Uterus (tissue), 4 donors: ENCODE measurements at places on chromosomes 12 and 14. TPM values are rescaled to one million over a fixed set of nuclear protein-coding genes. Genes with fewer than 3 reads are reported as not detected.

- no peaks in the 10 kb centered on the region for H3K36me3 ChIP-seq
- DNase-seq, result peak; percentile 52
- H3K4me3 ChIP-seq, result peak overlapping the region; percentile 28
- no peak overlapping the region for H3K27ac ChIP-seq
Observed at GRCh38 chr12:132582058-132582420, 28.3 kb downstream of the LRCOL1 start.

DNA sequence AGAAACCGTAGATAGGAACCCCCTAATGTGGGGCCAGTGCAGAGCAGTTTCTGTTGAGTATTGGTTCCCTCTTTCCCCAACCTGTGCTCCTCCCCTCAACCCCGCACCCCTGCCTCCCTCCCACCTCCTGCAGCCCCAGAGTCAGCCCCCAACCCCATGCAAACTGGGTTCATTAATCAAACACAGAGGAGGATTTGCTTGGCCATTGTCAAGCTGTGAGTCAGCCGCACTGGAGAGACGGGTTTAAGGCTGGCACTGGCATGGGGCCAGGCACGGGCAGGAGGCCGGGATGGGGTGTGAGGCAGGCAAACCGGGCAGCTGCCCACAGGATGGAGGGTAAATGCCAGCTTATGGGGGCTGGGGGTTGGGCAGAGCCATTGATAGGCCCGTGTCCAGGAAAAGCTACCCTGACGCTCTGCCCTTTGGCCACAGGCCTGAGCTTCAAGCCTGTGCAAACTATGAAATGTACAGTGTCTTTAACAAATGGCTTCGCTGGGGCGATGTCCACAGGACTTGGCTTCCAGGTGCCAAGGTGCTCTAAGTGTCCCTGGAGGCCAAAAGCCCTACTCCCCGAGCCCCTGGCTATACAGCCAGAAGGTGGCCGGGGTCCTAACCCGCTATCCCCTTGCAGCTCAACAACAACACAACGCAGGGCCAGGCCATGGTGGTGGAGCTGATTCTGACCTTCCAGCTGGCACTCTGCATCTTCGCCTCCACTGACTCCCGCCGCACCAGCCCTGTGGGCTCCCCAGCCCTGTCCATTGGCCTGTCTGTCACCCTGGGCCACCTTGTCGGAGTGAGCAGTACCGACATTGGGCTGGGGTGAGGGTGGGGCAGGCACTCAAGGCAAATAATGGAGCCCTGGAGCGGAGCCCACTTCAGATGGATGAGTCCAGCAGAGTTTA lies 1.4 kb downstream of the AQP5 start:
- peaks cover 8% of the 10 kb centered on the region for H3K27me3 ChIP-seq
- H3K27ac ChIP-seq, result no peak overlapping the region
- no peak overlapping the region for H3K4me3 ChIP-seq
- H3K36me3 ChIP-seq, result no peaks in the 10 kb centered on the region
- no peak for DNase-seq

- no peaks in the 10 kb centered on the region for H3K27me3 ChIP-seq
- DNase-seq, result no peak
- no peak overlapping the region for H3K27ac ChIP-seq
- H3K4me3 ChIP-seq, result no peak overlapping the region
Observed at GRCh38 chr14:56874375-56874774, 64.1 kb upstream of the OTX2 start.

Gene NOP9
- total RNA-seq, result 22.7 TPM

Gene A2ML1
- not detected for total RNA-seq

- no peaks in the 10 kb centered on the region for H3K27me3 ChIP-seq
- H3K4me3 ChIP-seq, result no peak overlapping the region
- no peaks in the 10 kb centered on the region for H3K4me1 ChIP-seq
Observed at GRCh38 chr12:124036657-124037109, 63.7 kb downstream of the ZNF664 start.

GRCh38 chr14:24920265-24921075 lies 129.5 kb downstream of the STXBP6 start:
- no peak for DNase-seq
- no peaks in the 10 kb centered on the region for H3K36me3 ChIP-seq
- no peaks in the 10 kb centered on the region for H3K4me1 ChIP-seq
- no peak overlapping the region for H3K4me3 ChIP-seq
- no peaks in the 10 kb centered on the region for H3K27me3 ChIP-seq
- H3K27ac ChIP-seq, result no peak overlapping the region

GRCh38 chr12:111440631-111441030 lies 34.9 kb downstream of the SH2B3 start:
- H3K4me1 ChIP-seq, result peaks cover 7% of the 10 kb centered on the region
- no peaks in the 10 kb centered on the region for H3K27me3 ChIP-seq
- no peaks in the 10 kb centered on the region for H3K36me3 ChIP-seq
- H3K4me3 ChIP-seq, result no peak overlapping the region
- peak overlapping the region; percentile 18 for H3K27ac ChIP-seq

DNA sequence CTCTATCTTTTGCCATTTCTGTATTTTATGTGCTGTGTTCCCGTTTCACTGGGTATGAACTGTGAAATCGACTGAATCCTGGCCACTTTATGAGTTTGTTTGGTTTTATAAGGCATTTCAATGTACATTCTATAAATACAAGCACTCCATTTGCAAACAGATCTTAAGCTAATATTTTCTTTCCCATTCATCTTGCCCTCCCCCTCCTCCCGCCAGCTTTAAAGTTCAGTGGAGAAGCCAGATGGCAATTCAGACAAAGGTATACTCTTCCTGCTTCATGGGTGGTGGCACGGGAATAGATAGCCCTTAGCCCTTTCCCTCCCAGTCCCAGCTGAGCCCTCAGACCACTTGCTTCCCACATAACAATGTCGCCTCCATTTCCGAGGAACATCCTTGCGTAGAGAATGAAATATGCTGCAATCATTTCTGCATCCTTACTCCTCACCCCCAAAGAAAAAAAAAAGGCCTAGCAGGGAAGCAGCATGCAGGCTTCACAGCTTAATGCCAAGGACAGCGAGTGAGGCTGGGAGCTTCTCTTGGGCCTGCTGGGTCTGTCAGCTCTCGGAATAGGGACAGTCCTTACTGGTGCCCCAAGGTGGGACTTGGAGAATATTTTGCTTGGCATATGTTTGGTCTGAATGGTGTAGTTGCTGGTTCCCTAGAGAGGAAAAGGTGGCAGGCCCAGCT lies 52.8 kb upstream of the SRSF5 start:
- H3K4me3 ChIP-seq, result no peak overlapping the region
- H3K27ac ChIP-seq, result no peak overlapping the region
- DNase-seq, result no peak

DNA sequence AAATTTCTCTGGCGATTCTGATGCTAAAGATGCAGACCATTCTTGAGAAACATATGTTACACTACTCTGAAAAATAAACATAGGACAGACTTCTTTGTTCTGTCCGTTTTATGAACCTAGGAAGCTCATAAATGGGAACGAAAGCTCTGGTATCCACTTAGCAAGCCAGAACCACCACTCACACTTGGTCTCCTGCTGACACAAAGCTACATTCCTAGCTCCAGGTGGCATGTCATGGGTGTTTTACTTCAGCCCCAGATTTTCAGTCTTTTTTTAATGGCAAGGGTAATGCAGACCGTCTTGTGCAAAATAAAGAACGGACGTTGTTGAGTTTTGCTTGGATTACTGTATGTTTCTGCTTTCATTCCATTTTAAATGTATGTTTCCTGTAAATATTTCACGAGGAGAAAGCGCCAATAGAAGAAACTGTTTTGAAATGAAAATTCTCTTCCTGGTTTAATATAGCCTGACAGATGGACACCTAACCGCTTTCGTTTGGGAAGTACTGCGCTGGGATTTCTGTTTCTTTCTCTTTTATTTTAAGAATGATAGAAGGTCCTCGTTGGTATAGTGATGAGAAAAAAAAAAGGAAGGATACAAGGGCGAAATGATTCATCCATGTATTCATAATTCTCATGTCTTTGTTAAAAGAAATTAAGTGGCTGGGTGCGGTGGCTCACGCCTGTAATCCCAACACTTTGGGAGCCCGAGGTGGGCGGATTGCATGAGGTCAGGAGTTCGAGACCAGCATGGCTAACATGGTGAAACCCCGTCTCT lies 871 bp upstream of the COQ5 start:
- no peaks in the 10 kb centered on the region for H3K27me3 ChIP-seq
- no peak for DNase-seq
- H3K4me3 ChIP-seq, result peak overlapping the region; percentile 54
- peak overlapping the region; percentile 98 for H3K27ac ChIP-seq
- no peaks in the 10 kb centered on the region for H3K4me1 ChIP-seq
- H3K36me3 ChIP-seq, result no peaks in the 10 kb centered on the region

- H3K27ac ChIP-seq, result no peak overlapping the region
- DNase-seq, result no peak
- H3K4me3 ChIP-seq, result no peak overlapping the region
- H3K36me3 ChIP-seq, result no peaks in the 10 kb centered on the region
Observed at GRCh38 chr14:39434401-39434800, 2.2 kb upstream of the FBXO33 start.

Gene PARPBP
- 0.26 TPM for total RNA-seq

GRCh38 chr12:55927588-55928502 lies at the start of gene PYM1:
Gene PYM1, minus strand, starts transcription at chr12:55927894. Its CDS starts 133 bp downstream, at chr12:55927761.
- no peaks in the 10 kb centered on the region for H3K27me3 ChIP-seq
- no peaks in the 10 kb centered on the region for H3K36me3 ChIP-seq
- peaks cover 6% of the 10 kb centered on the region for H3K4me1 ChIP-seq
- peak within 1 kb of the TSS; percentile 91 for H3K27ac ChIP-seq
- peak within 1 kb of the TSS; percentile 80 for H3K4me3 ChIP-seq

DNA sequence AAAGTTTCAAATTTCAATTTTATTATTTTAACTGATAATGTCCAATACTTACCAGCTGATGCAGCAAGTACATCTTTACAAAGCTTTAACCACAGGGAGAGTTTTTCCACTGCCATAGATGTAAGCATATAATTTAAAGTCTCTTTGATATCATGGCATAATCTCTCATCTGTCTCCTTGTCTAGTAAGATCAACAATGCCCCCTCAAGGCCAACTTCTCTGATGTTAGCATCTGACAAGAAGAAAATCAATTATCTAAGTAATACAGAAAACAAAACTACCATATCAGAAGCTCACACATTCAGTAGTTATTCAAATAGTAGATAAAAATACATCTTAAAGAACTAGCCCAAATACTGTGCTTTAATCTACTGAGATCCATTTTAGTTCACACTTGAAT lies 94.2 kb downstream of the HEATR5A start:
- H3K27ac ChIP-seq, result no peak overlapping the region
- no peak for DNase-seq
- H3K27me3 ChIP-seq, result no peaks in the 10 kb centered on the region
- H3K36me3 ChIP-seq, result no peaks in the 10 kb centered on the region
- no peak overlapping the region for H3K4me3 ChIP-seq
- H3K4me1 ChIP-seq, result no peaks in the 10 kb centered on the region

DNA sequence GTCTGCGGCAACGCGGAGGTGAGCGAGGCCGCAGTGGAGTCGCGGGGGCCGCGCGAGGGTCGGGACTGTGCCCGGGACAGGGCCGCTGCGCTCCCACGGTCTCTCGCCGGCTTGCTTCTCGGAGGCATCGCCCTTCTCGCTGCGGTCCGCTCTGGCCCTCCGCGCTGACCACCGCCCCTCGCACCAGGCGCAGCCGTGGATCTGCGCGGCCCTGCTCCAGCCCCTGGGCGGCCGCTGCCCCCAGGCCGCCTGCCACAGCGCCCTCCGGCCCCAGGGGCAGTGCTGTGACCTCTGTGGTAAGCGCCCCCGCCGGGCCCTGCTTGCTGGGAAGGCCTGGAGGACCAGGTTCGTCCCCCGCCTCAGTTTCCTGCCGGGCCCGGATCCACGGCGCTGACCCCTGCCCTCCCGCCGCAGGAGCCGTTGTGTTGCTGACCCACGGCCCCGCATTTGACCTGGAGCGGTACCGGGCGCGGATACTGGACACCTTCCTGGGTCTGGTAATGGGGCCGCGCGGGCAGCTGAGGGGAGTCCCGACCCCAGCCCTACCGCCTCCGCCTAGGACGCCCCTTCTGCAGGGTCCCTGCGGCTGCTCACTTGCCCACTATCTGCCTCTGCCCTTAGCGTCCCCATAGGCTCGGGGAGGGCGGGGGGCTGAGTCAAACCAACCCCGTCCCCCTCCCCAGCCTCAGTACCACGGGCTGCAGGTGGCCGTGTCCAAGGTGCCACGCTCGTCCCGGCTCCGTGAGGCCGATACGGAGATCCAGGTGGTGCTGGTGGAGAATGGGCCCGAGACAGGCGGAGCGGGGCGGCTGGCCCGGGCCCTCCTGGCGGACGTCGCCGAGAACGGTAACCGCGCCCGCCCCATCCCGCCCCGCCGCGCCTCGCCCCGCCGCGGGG lies 7.0 kb downstream of the AMN start:
- no peak for DNase-seq
- H3K27me3 ChIP-seq, result peaks cover 30% of the 10 kb centered on the region
- H3K27ac ChIP-seq, result no peak overlapping the region
- peak overlapping the region; percentile 33 for H3K4me3 ChIP-seq
- peaks cover 7% of the 10 kb centered on the region for H3K4me1 ChIP-seq
